Stimulated activated CD8-positive, alpha-beta memory T cell treated with anti-CD3 and anti-CD28 coated beads, Interleukin-15, amount 100 ng/mL, for 1 hour (primary cell): ENCODE measurements at places on chromosomes 7 and 10.

- DNase-seq: no peak
These were observed 50.2 kb upstream of the PDCD4 start for GRCh38 chr10:110821508-110821907.

DNA sequence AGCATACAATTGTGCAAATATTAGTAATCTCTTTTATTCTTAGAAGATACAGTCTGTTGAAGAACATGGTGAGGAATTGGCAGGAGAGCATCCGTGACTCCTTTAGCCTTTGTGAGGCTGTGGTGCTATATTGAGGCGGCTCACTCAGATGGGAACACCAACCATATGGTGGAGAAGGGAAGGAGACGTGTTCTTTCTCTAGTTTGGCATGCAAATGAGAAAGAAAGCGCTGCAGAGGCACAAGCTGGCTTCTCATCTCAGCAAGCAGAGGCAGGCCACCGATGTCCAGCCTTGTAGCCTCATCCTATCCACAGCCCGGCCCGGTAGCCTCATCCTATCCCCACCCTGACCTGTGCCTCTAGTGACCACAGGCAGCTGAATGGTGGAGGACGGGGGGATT is 288.3 kb downstream of the CAMK1D start:
- no peak for DNase-seq

GRCh38 chr10:46536781-46537180 is 19.7 kb downstream of the GPRIN2 start:
- DNase-seq: no peak

- DNase-seq: no peak
These were observed 3.8 kb downstream of the PTER start for GRCh38 chr10:16440396-16441133.

- DNase-seq: no peak
These were observed 404.6 kb upstream of the NRP1 start for GRCh38 chr10:33739031-33739430.

GRCh38 chr10:50586740-50587088 is 37.0 kb downstream of the SGMS1 start:
- no peak for DNase-seq

DNA sequence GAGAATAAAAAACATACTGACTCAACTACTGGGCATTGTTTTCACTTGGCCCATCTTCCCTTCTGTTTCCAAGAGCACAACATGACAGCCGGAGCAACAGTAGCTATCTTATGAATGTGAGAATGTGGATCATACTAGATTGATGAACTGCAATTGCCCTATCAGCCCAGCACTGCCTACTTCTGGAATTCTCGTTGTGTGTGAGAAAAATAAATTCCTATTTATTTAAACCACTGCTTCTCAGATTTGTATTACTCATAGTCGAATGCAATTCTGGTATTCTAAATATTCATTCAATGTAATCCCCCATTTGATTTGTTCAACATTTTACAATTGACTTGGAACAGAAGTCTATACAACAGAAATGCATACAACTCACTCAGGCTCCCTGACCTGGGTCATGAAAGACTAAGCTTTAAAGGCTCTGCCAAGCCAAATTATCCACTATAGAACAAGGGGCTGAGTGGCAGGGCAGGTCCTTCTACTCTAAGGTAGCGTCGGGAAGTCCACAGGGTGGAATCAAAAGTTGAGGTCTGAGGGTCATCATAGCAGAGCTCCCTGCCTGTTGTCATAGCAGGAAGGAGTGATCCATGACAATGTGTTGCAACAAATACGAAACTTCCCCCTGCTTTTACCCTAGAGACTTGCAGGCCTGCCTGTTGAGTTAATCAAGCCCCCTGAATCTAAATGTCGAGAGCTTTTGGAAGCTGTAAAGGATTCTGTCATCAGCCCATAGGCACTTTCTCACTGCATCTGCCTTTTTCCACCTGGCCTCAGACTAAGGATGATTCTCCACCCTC is 12.4 kb upstream of the JAZF1 start:
- no peak for DNase-seq

DNA sequence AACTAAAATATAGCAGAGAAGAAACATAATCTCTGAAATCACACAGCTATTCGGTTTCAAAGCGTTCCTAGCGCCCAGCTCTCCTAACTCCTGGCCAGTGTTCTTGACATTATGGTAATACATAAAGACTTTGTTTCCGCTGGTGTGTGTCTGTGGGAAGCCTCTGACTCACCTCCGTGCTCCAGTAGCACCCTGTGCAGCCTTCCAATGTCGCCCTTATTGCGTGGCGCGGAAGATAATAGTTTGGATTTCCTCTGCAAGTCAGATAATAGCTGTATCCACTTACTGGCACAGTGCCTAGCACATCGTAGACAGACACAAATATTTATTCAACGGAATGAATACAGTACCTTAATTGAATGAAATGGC is 570 bp downstream of the BMS1 start:
- no peak for DNase-seq

- no peak for DNase-seq
These were observed 106.2 kb downstream of the CUX1 start for GRCh38 chr7:101923602-101923985.

- no peak for DNase-seq
These were observed 19.2 kb downstream of the ABCB4 start for GRCh38 chr7:87456247-87456646.

- no peak for DNase-seq
These were observed 67.0 kb upstream of the ZMIZ2 start for GRCh38 chr7:44681645-44682044.

DNA sequence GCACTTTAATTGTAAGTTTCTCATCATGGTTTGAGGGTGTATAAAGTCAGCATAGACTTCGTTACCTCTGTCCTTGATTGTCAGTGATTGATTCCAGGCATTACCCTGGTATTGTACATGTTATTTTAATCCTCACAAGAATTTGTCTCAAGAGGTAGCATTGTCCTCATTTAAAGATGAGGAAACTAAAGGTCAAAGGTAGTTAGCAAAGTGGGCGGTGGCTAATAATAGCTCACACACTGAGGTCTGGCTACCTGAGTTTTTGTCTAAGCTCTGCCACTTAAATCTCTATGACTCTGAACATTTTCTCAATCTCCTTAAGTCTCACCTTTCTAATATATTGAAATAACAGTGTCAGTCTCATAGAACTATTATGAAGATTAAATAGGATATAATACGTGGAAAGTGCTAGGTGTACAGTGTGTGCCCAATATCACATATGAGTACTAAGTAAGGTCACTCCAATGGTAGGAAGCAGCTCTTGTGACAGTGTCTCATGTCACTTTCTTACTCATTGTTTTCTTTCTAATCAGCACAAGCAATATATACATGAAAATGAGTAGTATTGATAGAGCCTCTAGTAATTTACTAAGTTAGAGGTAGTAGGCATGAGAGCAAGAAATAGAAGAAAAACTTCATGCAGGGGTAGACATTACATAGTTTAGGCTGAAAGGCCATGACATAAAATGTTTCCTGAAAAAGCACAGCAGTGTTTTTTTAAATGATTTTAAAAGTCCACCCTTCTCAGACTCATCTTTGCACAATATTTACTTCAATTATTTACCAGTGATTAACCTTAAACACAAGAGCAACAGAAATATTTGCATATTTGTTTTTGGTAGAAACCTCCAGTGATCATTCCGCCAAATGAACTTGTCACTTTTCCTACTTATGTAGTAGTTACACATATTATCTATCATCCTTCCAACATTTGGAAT is 21.0 kb downstream of the AHR start:
- DNase-seq: no peak

DNA sequence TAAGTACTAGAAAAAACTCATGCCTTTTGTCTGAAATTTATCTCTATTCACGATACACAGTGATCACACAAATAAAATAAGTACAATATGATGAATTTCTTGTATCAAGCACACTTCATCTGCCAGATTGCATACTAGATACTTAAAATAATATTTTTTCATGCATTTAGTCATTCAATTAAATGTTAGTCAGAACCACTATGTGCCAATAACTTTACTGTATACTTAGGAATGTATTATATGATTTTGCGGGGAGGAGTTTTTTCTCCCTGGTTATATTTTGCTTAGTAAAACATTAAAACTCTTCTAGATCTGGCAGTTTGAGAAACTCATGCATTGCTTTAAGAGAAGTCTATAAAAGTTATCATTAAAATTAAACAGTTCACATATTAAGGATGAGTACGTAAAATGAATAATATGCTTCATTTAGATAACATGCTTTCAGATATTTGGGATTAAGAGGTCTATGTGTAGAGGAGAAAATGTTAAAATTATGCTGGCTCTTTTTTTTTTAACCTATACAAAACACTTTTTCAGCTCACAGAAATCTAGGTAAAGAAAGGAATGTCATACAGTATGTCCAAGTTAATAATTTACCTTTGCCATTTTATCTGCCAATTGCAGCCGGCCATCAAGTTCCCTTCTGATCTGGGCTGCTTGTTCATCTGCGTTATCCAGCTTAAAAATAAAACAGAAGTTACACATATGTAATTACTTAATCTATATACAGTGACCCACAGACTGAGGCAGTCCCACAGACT is 70.1 kb downstream of the RNF133 start:
- DNase-seq: no peak

- no peak for DNase-seq
These were observed 40.8 kb downstream of the VOPP1 start for GRCh38 chr7:55531536-55531935.

- DNase-seq: no peak
These were observed 253.1 kb upstream of the RHOBTB1 start for GRCh38 chr10:61197057-61197456.

DNA sequence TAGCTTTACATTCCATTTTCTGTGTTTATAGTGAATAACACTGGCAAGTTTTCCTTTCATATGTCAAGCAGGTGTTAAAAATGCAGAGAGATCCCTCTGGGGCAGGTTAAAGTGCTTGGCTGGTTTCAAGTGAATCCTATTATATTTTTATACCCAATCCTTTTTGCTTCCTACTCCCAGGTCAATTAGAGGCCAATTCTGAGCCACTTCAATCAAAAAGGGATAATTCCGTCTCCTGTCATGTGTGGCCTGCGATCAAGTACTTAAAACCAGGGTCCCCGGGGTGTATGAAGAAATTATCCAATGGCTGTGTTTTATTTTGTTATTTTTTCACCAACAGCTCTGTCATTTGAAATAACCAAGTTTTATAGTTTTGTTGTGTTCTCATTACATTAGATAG is 313.2 kb downstream of the PRPF18 start:
- no peak for DNase-seq

DNA sequence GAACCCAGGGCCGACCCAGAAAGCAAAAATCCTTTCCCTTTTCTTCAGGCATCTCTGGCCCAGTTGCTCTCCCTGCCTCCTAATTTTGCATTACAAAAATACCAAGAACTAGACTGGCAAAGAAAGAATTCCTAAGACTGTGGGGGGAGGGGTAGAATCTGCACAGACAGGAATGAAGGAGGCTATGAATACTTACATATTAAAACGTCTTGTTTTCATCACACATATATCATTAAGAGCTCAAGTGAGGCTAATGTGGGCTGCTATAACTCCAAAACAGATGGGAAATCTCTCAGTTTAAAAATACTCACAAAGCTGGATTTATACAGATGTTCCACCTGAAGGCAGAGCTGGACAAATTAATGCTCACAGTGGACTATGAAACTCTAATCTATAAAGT is 29.2 kb upstream of the MKX start:
- no peak for DNase-seq

GRCh38 chr7:116861717-116862116 is 670 bp upstream of the CAPZA2 start:
- no peak for DNase-seq

- no peak for DNase-seq
These were observed 1.6 kb downstream of the C1GALT1 start for GRCh38 chr7:7183838-7184463.

DNA sequence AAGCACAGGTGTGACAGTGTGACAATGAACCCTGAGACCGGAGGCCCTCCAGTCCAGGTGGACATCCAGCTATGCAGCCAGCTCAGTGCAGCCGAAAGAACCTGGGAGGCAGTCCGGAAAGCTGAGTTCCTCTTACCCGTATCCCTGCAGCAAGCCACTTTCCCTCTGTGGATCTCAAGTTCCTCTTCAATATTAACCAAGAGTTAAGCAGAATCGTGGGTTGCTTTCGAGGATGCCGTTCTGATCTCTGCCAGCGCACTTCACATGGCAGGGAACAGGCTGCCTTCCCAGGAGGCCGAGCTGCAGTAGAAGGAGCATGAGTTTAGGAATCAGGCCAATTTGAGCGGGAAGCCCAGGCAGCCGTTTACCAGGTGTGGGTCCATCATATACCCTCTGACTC is 591.6 kb downstream of the SDK1 start:
- DNase-seq: no peak

GRCh38 chr7:98518159-98518947 is 98.7 kb upstream of the NPTX2 start:
- DNase-seq: no peak

DNA sequence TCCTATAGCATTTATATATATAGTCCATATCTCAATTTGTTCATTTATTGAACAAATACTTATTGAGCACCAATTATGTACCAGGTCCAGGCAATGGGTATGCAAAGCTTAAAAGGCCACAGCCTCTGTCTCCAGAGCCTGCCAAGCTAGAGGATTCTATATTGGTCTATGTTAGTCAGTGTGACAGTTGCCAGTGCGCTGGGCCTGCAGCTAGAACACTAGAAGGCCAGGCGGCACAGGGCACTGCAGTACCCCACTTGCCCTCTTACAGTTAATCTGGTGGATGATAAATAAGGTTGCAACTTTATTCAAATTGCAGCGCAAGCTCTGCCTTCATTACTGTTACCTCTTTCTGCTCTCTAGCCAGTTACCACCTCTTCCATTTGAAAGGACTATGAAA is 68.8 kb downstream of the PPP1R3C start:
- DNase-seq: no peak

DNA sequence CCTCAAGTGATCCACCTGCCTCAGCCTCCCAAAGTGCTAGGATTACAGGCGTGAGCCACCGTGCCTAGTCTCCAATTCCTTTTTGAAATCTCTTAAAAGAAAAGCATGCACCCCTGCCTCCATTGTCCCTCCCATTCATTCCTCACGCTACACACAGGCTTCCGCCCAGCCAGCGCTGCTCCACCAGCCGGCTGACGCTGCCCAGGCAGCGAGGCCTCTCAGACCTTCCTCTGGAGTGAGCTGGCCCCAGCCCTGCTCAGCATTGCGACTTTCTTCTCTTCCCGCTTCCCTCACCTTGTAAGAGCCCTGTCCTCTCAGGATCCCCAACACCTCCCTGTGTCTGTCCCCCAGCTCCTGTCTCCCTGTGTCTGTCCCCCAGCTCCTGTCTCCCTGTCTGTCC is 23.6 kb downstream of the RGS10 start:
- DNase-seq: no peak

GRCh38 chr10:71367271-71367670 is 29.4 kb upstream of the CDH23 start:
- DNase-seq: no peak

- DNase-seq: no peak
These were observed 73.1 kb upstream of the PDE1C start for GRCh38 chr7:32143301-32143700.
